ENCODE measurements at places on chromosomes 2 and 18. TPM values are rescaled to one million over a fixed set of nuclear protein-coding genes. Genes with fewer than 3 reads are reported as not detected.
A peak's percentile ranks its signal among the peaks of the same experiment; 100 is the strongest.

The IL1RN gene
- total RNA-seq, result 3.9 TPM

GRCh38 chr2:197777823-197778407 lies 7.2 kb downstream of the BOLL start:
- DNase-seq, result no peak

GRCh38 chr2:110980339-110981062 lies 140.2 kb upstream of the BCL2L11 start:
- no peak for DNase-seq

- no peak for DNase-seq
Measured at GRCh38 chr2:230893841-230894781, 29.4 kb downstream of the ITM2C start.

The B3GNT7 gene
- total RNA-seq, result 1.1 TPM

DNA sequence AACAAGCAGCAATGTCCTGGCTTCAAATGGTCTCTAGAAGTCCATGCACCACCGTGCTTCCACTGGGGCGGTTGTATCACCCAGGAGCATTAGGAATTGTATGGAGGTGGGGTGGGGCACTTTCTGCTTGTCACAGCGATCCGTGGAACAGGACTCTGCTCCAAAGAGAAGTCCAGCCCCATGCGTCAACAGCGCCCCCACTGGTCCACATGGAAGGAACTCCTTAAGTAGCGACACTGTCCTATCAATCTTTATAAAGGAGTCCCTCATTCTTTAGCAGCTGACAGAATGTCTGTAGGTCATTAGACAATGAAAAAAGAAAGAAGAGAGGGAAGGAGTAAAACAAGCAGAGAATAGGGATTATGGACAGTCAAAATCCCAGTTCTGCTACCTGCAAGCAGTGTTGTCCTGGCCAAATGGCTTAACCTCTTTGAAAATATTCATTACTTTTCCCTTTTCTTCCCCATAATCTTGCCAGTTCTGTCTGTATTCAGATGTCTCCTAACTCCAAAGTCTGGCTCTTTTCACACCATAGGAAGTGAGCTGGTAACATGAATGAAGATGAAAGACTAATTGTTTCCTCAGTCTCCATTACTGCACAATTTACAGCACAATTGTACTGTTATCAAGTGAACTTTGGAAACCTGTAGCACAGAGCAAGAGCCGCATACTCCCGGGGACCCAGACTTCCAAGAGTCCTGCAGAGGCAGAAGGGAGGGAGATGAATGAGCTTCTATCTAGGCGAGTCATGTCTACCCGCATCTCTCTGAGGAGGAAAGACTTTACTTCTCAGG lies 9.9 kb downstream of the NFE2L2 start:
- peak; percentile 68 for DNase-seq

The IL1B gene
- 1.0 TPM for total RNA-seq

The DNAJC5G gene
- total RNA-seq, result not detected

The ATF2 gene
- total RNA-seq, result 23.1 TPM

DNA sequence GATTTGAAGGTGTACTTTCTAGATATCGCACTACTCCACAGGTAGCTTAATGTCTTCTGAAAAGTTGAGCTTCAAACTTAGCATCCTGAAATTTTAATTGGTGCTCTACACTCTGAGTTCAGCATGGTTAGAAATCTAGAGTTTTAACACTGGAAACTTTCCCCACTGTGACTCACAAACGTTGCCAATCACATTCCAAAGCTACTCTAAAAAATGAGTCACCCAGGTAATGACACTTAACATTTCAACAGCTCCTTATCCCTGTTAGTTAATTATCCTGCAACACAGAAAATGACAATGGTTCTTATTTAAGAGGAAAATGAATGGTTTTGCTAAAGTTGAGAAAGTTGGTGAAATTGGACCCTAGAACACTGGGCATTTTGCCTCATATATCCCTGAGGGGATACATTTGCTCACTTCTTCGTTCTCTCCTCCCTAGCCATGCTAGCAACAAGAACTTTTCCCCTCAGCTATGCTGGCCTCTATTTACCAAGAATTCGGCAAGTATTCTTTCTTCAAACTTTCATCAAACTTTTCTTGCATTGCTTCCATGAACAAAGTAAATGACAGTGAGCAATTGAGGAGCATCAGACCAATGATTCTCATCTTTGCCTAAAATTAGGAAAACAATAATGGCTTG lies 1024.1 kb upstream of the KLHL29 start:
- no peak for DNase-seq

DNA sequence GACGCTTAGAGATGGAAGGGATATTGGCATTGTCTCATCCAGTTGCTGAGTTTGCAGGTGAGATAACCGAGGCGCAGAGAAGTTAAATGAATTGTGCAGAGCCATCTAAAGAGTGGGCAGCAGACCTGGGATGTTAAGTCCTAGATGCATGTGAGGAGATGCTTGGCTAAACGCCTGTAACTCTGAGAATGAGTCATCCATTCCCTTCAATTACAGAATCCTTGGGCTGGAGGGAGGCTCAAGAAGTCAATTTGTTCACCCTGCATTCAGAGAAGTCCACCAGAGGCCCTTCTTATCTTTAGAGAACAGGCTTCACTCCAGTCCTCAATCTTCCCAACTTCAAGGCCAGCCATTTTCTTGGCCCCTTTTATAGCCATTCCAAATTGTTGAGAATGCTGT lies 1.6 kb downstream of the EHD3 start:
- DNase-seq, result no peak

The LOXHD1 gene
- total RNA-seq, result 0.25 TPM

GRCh38 chr2:16228951-16229350 lies 288.6 kb downstream of the MYCN start:
- DNase-seq, result no peak

The DSG1 gene
- 2.9 TPM for total RNA-seq

DNA sequence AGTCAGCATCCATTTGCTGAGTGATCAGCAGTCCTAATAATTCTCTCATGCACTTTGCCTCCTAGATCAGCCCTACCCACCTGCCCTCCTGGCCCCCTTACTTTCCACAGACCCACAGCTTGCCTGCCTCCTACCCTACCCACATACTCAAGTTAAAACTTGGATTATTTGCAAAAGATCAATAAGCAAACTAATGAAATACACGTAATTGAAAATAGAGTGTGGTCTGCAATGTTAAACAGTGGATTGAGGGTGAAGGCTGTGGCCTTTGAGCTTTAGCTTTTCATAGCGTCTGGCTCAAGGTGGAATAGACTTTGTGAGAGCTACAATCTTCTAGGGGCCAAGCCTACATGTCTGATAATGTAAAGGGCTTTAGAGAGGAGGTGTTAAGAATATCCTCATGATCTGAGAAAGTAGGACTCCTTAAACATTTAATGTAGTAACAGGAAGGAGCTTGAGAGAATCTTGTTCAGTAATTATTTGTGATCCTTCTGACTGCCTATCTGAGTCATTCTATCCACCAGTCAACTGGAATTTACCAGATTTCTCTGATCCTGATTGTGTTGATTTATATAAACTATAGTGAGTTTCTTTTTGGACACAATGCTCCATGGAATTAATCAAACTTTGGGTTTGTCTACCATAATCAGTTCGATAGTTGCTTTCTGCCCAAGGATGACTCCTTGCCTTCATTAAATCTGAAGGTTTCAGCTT lies 310.0 kb downstream of the HRH4 start:
- DNase-seq, result no peak

The MAPRE2 gene
- 12.8 TPM for total RNA-seq

The SLC9A4 gene
- total RNA-seq, result not detected

The ZBTB7C gene
- total RNA-seq, result 0.19 TPM

- DNase-seq, result no peak
Measured at GRCh38 chr18:76668546-76668945, 153.8 kb upstream of the ZNF236 start.

The DSC1 gene
- not detected for total RNA-seq

- no peak for DNase-seq
Measured at GRCh38 chr2:53770264-53770663, 2.7 kb downstream of the CHAC2 start.

DNA sequence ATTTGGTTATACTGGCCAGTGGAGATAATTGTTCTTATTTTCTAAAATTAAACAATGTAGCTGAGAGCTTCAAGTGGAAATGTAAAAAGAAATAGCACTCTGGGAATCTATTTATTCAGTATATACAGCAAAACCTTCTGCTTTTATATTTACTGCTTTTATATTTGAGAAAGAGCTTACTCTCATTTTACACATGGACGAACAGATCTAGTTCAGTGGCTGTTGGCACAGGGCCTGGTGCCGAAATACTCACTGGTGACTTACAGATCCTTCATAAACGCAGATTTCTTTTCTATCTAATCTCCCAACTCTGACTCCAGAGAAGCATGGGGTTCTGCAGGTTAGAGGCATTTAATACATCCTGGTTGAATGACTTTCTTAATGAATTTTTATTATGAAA lies 266.2 kb downstream of the ASXL3 start:
- DNase-seq, result no peak

DNA sequence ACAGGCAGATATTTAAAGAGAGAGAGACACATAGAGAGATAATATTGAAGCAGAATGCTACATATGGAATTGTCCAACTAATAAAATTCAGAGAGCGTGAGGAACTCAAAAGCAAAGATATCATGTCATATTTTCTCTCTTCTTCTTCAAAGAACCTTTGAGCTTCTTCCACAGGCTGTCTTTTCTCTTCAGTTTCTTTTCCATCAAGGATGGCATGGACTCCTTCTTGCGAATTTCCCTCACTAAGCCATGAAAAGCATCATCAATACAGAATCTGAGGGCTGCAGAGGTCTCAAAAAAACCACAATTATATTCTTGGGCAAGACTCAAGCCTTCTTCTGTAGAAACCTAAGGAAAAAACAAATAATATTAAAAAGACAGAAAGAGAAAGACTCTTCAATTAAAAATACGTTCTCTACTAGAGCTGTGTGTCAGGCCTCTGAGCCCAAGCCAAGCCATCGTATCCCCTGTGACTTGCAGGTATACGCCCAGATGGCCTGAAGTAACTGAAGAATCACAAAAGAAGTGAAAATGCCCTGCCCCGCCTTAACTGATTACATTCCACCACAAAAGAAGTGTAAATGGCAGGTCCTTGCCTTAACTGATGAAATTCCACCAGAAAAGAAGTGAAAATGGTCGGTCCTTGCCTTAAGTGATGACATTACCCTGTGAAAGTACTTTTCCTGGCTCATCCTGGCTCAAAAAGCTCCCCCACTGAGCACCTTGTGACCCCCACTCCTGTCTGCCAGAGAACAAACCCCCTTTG lies 371.9 kb downstream of the RIT2 start:
- DNase-seq, result no peak

The DCTN1 gene
- total RNA-seq, result 40.9 TPM

The ABCB11 gene
- total RNA-seq, result 43.5 TPM

The PKDCC gene
- total RNA-seq, result 76.0 TPM

DNA sequence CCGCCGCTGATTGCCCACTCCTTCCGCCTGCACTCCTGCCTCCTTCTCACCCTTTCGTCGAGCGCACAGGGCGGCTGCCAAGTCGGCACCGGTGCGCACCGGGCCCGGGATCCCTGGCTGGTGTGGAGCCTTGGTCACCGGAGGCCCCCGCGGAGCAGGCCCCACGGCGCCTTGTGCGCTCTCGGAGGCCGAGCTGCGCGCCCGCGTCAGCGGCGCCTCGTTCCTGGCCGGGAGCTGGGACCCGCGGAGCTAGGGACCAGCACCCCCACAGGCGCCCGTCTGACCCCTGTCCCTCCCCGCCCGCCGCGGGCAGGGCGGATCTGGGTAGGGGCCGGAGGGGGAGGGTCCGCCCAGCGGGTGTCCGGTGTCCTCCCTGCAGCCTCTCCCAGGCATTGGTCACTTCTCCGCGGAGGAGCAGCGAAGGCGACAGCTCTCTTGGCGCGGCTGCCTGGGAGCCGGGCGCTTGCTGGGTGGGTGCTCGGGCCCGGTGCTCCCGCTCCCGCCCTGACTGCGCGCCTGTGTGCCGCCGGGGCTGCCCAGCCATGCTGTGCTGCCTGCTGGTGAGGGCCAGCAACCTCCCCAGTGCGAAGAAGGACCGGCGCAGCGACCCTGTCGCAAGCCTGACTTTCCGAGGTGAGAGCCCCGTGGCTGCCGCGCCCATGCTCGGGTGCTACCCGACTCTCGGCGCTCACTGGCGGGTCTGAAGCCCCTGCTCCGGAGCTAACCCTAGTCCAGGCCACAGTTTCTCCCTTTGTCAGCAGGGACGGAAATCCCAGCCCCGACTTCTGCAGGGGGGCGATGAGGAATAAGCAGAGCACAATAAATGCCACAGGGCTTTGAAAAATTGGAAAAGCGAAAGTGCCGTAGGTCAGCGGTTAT lies 13.2 kb downstream of the DYSF start:
- peak; percentile 47 for DNase-seq

DNA sequence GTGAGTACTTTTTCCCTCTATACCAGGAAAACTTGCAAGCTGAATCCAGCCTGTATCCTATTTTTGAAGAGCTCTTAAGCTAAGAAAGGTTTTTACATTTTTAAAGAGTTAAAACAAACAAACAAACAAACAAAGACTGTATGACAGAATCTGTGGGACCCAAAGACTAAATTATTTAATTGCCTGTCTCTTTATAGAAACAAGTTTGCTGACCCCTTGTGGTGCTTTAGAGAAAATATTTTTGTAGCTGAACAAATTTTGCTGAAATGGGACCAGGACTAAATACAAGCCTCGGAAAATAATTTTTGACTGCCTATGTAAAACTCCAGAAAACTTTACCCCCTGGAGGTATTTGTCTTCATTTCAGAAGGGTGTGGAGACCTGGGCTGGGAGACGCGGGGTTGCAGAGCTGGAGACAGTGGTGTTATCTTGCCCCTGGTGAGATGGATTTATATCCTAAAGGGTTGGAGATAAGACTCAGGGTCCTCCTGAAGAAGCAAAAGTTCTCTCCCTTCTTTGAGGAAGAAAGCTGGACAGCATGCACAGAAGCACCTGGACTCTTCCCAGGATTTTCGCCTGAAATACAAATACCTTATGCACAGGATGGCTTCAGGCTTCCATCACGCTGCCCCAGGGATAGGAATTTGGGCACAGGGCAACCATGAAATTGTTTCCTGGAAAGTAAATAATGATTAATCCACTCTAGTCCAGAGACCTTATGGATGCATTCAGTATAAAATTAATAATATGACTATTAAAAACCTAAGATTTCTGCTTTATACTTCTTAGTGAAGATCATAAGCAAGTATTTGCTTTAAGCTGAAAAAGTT lies 54.3 kb downstream of the TMX3 start:
- DNase-seq, result no peak

The ANKRD62 gene
- not detected for total RNA-seq

GRCh38 chr2:37020212-37020886 lies 54.0 kb upstream of the STRN start:
- no peak for DNase-seq
